ENCODE measurements at places on chromosomes 11 and 22.

GRCh38 chr22:24883432-24883831, 63.1 kb downstream of the LHFPL7 start:
- no peak for DNase-seq

GRCh38 chr11:82229341-82229740, 504.3 kb downstream of the FAM181B start:
- DNase-seq = no peak

- peak; percentile 64 for DNase-seq
Observed at GRCh38 chr11:3036419-3036818, 20.8 kb downstream of the CARS1 start.

DNA sequence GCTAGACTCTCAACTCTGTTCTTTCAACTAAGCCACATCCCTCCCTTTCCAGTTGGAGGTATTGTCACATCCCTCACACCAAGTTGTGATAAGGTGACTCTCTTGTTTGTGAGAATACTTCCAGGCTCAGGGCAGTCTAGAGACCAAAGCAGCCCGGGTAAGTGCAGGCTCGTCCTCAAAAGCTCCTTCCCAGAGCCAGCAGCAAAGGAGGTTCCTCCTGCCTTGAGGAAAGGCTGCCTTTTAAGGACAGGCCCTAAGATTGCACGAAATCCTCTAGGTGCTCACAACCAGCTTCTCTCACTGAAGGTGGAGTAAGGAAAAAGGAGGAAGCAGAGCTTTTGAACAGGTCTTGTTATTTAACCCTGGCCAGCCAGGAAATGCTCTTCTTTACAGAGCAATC, 53.4 kb downstream of the SMCO4 start:
- no peak for DNase-seq

GRCh38 chr11:35893796-35894475, 49.9 kb upstream of the LDLRAD3 start:
- DNase-seq = no peak

GRCh38 chr11:45348729-45349128, 62.6 kb upstream of the SYT13 start:
- DNase-seq = no peak

DNA sequence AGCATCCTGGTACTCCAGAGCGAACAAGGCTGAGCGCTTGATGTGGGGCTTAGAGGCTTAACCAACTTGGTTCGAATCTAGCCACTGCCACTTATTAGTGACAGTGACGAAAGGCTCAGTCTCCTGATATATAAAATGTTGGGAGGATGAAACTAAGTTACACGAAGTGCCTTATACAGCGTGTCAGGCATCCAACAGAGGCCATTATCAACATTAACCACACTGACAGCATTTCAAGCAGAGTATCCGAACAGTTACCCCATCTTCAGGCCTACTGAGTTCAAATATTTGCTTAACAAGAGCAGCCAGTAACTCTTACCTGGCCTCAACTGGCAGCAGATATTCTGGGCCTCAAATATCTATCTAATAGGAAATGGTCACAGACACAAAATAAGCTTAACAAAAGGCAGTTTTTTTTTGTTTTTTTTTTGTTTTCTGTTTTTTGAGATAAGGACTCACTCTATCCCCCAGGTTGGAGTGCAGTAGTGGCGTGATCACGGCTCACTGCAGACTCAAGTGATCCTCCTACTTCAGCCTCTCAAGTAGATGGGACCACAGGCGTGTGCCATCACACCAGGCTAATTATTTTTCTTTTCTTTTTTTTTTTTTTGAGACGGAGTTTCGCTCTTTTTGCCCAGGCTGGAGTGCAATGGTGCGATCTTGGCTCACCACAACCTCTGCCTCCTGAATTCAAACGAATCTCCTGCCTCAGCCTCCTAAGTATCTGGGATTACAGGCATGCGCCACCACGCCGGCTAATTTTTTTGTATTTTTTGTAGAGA, 2.9 kb downstream of the SERPIND1 start:
- DNase-seq = no peak

- no peak for DNase-seq
Observed at GRCh38 chr22:44721213-44721612, 19.2 kb downstream of the PRR5 start.

DNA sequence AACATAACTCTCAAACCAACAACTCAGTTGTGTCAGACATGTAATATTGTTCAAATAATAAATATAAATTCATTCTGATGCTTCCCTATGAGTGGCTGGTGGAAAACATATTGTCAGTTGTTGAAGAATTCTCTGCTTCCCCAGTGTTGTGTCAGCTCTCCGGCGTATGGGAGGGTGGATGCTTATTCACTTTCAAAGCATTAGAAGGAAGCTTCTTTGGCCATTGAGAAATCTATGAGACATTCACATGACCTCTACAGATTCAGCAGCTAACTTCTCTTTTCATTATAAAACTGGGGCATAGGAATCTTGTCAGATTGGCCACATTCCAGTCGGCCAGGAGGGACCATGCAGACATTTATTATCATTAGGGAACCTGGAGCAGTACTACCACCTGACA, 2.9 kb downstream of the OR51V1 start:
- DNase-seq = no peak

DNA sequence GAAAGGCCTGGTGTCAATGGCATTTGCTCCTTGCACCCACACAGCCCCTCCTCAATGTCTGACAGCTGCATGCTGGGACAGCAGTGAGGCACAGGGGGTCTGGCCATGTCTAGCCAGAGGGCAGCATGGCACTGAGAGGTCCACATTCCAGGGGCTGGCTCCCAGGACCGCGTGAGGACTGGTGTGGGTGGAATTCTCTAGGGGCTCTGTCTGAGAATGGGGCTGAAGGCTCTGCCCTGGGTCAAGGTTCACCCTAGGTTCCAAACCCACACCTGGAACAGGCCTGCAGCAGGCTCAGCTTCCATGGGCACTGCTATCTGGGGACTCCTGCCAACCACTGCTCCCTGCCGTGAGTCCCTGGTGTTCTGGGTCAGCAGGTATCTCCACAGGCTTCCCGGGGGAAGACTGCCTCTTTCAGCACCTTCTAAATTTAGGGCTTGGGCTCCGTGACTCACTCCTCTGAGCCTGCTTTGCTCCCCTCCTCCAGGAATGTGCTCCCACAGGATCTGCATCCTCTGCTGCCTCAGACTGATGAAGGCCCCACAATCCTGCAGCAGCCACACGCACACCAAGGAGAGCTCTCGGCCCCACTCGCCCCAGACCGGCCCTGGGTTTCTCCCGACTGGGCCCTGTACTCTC, 4.2 kb downstream of the STARD10 start:
- DNase-seq = no peak

DNA sequence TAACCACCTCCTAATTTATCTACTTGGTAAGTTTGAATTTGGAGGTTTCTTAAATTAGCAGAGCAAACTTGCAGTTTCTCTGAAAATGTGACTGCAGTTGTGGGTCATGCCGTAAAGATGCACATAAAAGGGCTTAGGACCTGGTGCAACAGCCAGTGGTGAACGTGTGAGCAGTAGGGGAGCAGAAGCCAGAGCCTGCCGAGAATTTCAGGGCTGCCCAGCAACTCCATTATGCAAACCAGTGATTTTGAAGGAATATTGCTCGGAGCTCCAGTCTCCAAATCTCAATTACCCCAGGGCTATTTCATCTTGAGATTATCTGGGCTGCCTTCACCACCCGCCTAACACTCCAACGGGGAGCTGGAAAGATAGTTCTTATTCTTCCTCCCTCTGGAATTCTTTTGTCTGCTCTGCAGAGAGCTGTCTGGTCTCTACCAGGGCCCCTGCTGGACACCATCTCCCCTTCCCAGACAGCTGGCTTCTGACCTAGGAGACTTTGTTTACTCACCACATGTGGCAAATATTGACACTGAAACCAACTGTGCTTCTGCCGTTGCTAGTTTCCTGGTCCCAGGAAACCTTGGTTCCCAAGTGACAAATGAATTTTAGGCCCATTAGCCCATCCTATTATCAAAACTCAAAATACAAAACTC, 93.9 kb downstream of the DSCAML1 start:
- no peak for DNase-seq

- no peak for DNase-seq
Observed at GRCh38 chr11:27095059-27095458, 54.4 kb downstream of the BBOX1 start.

GRCh38 chr22:36467946-36468345, 13.5 kb downstream of the TXN2 start:
- no peak for DNase-seq

- DNase-seq = no peak
Observed at GRCh38 chr11:3671334-3672254, at the start of gene CHRNA10. Gene CHRNA10, minus strand, starts transcription at chr11:3671384. Its CDS starts 72 bp downstream, at chr11:3671312.

- DNase-seq = no peak
Observed at GRCh38 chr11:106281455-106282173, 204.2 kb downstream of the AASDHPPT start.

- no peak for DNase-seq
Observed at GRCh38 chr11:128575961-128576350, 11.4 kb downstream of the ETS1 start.

Measured in B cell (primary cell).